Subcutaneous preadipocyte (primary cell): ENCODE measurements at places on chromosomes 6 and 20. TPM values are rescaled to one million over a fixed set of nuclear protein-coding genes. Genes with fewer than 3 reads are reported as not detected.

Gene DTD1
- total RNA-seq: 75.3 and 82.3 TPM in 2 replicates

Gene HAO1
- total RNA-seq: not detected in 2 replicates

Gene RIPPLY2
- under 0.01 and 1.4 TPM in 2 replicates for total RNA-seq

Gene BTN3A1
- total RNA-seq: 11.4 and 15.1 TPM in 2 replicates

Gene WFDC5
- total RNA-seq: not detected in 2 replicates

Gene CALHM5
- 3.3 and 4.0 TPM in 2 replicates for total RNA-seq

Gene LY86
- total RNA-seq: not detected in 2 replicates

Gene HCRTR2
- not detected in 2 replicates for total RNA-seq

Gene CRISP2
- not detected in 2 replicates for total RNA-seq

Gene SPATA25
- 1.4 and 1.5 TPM in 2 replicates for total RNA-seq

Gene CCDC170
- total RNA-seq: 0.37 and 0.39 TPM in 2 replicates

Gene IRF4
- total RNA-seq: 8.5 and 9.0 TPM in 2 replicates

Gene CRISP3
- total RNA-seq: not detected in 2 replicates

Gene CPXM1
- 2.2 and 2.3 TPM in 2 replicates for total RNA-seq

Gene NFATC2
- total RNA-seq: under 0.01 and 0.20 TPM in 2 replicates

Gene TRERF1
- total RNA-seq: 6.6 and 10.0 TPM in 2 replicates

Gene RBM24
- 0.59 TPM in 1 of 2 replicates, not detected in the other for total RNA-seq

Gene GPR6
- total RNA-seq: not detected in 2 replicates

Gene MTFR2
- 2.2 and 3.5 TPM in 2 replicates for total RNA-seq

Gene WFDC12
- not detected in 2 replicates for total RNA-seq
